ENCODE measurements at places on chromosomes 12 and 14.

GRCh38 chr14:41505491-41505890 lies 101.2 kb upstream of the LRFN5 start:
- no peak for DNase-seq
- H3K27me3 ChIP-seq, result no peaks in the 10 kb centered on the region
- H3K4me3 ChIP-seq, result no peak overlapping the region
- no peaks in the 10 kb centered on the region for H3K36me3 ChIP-seq
- no peak overlapping the region for H3K27ac ChIP-seq

GRCh38 chr14:88005050-88005481 lies at the start of gene GPR65:
Gene GPR65, plus strand, starts transcription at chr14:88005135. Its CDS starts 5,713 bp downstream, at chr14:88010848.
- DNase-seq, result no peak
- H3K4me1 ChIP-seq, result no peaks in the 10 kb centered on the region
- H3K27ac ChIP-seq, result peak within 1 kb of the TSS; percentile 38
- no peaks in the 10 kb centered on the region for H3K27me3 ChIP-seq
- no peaks in the 10 kb centered on the region for H3K36me3 ChIP-seq
- H3K4me3 ChIP-seq, result peak within 1 kb of the TSS; percentile 23

GRCh38 chr12:52254180-52254964 lies 20.1 kb upstream of the KRT86 start:
- H3K27ac ChIP-seq, result no peak overlapping the region
- H3K27me3 ChIP-seq, result peaks cover 16% of the 10 kb centered on the region

DNA sequence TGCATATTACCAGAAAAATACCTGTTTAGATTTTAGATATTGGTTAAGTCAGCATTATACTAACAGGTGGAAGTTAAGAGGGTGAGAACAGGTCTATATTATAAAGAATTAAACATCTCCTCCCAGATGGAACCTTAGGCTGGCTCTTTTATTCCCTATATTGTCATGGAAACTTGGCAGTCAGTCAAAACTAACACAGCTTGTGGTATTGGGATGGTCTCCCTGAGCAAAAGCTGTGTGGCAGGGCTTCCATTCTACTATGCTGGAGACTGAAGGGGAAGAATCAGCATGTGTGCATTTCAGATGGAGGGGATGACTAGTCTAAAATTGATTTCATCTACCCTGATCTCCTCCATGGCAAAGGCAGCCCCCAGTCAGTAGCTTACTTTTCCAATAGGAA lies 66.7 kb downstream of the SMOC1 start:
- H3K36me3 ChIP-seq, result peaks cover 4% of the 10 kb centered on the region
- DNase-seq, result no peak
- no peak overlapping the region for H3K27ac ChIP-seq

- no peak overlapping the region for H3K4me3 ChIP-seq
- no peak overlapping the region for H3K27ac ChIP-seq
- H3K27me3 ChIP-seq, result no peaks in the 10 kb centered on the region
- H3K4me1 ChIP-seq, result no peaks in the 10 kb centered on the region
- no peak for DNase-seq
- H3K36me3 ChIP-seq, result no peaks in the 10 kb centered on the region
Observed at GRCh38 chr14:57709909-57710308, 156.0 kb downstream of the SLC35F4 start.

DNA sequence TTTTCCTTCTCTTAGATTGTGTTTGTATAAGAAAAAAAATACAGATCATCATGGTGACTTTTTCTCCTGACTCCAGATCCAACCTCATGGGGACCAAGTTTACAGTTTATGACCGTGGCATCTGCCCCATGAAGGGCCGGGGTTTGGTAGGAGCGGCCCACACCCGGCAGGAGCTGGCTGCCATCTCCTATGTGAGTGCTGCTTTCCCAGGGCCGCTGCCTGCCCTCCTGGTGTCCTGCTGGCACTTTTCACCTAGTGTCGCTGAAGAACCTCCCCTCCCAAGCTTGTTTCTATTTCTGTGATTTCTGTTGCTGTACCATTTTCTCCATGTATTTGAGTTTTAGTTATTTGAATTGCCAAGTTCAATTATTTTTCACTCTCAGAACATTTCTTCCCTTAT lies 24.8 kb upstream of the TEAD4 start:
- no peak overlapping the region for H3K4me3 ChIP-seq
- no peaks in the 10 kb centered on the region for H3K27me3 ChIP-seq
- H3K36me3 ChIP-seq, result peaks cover 9% of the 10 kb centered on the region
- no peak overlapping the region for H3K27ac ChIP-seq
- H3K4me1 ChIP-seq, result no peaks in the 10 kb centered on the region

- H3K4me1 ChIP-seq, result no peaks in the 10 kb centered on the region
- H3K27ac ChIP-seq, result no peak overlapping the region
- DNase-seq, result no peak
- no peaks in the 10 kb centered on the region for H3K27me3 ChIP-seq
Observed at GRCh38 chr14:54931101-54931500, 28.5 kb upstream of the GCH1 start.

- no peak overlapping the region for H3K4me3 ChIP-seq
- no peaks in the 10 kb centered on the region for H3K36me3 ChIP-seq
- no peak overlapping the region for H3K27ac ChIP-seq
- H3K4me1 ChIP-seq, result no peaks in the 10 kb centered on the region
Observed at GRCh38 chr12:108120863-108121165, 8.3 kb upstream of the WSCD2 start.

DNA sequence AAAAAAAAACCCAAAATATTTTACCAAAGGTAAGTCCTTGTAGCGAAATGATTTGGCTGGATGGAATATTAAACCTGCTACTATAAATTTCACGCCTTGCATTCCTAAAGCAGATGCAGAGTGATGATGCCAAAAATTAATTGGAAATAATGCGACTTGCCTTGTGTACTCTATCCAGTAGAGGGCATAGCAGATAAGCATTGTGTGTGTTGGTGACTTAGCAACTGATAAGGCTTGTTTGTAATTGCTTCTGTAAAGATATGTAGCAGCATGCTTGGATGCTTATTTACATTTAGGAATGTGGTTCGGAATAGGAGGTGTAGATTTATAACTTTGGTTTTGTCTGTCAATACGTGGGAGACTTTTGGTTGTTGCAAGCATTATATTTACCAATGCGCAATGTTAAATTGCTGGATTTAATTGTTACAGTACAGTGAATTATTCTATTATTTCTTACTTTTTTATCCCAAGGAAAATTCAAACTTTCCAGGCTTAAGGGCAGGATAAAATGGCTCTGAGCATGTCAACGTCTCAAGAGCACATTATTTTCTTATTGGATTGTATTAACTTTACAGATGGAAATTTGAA lies 80.5 kb downstream of the TMEM260 start:
- no peak for DNase-seq
- H3K4me3 ChIP-seq, result no peak overlapping the region
- no peaks in the 10 kb centered on the region for H3K36me3 ChIP-seq
- no peaks in the 10 kb centered on the region for H3K27me3 ChIP-seq
- H3K4me1 ChIP-seq, result peaks cover 11% of the 10 kb centered on the region

GRCh38 chr12:31742891-31743290 lies 14.1 kb upstream of the AMN1 start:
- H3K27me3 ChIP-seq, result no peaks in the 10 kb centered on the region
- no peak overlapping the region for H3K27ac ChIP-seq
- no peak for DNase-seq
- H3K4me1 ChIP-seq, result peaks cover 3% of the 10 kb centered on the region
- H3K36me3 ChIP-seq, result no peaks in the 10 kb centered on the region

DNA sequence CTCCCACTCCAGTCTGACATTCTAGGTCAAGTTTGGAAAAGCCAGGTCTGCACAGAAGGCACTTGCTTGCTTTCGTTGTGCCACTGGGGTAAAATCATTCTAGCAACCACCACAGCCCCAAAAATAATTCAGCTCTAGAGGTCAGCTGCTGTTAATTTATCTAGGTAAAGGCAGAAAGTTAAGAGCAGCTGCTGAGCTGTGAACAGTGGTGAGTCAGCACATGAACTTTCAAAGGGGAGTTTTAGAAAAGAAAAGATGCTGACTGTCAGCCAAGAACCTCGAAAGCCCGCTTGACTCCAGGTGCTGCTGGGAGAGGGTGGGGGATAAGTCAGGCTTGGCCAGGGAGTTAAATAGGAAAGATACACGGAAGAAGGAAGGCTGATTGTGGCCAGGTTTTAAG lies 12.7 kb downstream of the CCDC197 start:
- no peak for DNase-seq
- H3K4me1 ChIP-seq, result no peaks in the 10 kb centered on the region
- no peak overlapping the region for H3K4me3 ChIP-seq
- H3K27me3 ChIP-seq, result no peaks in the 10 kb centered on the region

GRCh38 chr12:59010941-59011340 lies 90.6 kb upstream of the LRIG3 start:
- H3K27me3 ChIP-seq, result no peaks in the 10 kb centered on the region
- no peaks in the 10 kb centered on the region for H3K36me3 ChIP-seq
- H3K4me1 ChIP-seq, result no peaks in the 10 kb centered on the region
- no peak for DNase-seq
- no peak overlapping the region for H3K27ac ChIP-seq

DNA sequence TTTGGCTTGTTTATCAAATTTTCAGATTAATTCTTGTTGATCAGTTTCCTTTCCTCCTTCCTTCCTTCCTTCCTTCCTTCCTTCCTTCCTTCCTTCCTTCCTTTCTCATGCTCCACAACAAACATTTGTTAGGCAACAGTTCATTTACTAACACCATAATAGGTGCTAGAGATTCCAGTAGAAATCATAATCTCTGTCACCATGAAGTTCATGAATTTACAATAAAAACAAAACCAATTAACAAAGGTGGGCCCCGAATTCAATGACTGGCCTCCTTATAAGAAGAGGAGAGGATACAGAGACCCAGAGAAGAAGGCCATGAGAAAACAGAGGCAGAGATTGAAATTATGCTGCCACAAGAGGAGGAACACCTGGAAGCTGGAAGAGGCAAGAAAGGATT lies 266.9 kb upstream of the GARIN6 start:
- no peak for DNase-seq
- H3K4me1 ChIP-seq, result no peaks in the 10 kb centered on the region
- H3K27me3 ChIP-seq, result no peaks in the 10 kb centered on the region
- no peak overlapping the region for H3K4me3 ChIP-seq
- no peaks in the 10 kb centered on the region for H3K36me3 ChIP-seq

DNA sequence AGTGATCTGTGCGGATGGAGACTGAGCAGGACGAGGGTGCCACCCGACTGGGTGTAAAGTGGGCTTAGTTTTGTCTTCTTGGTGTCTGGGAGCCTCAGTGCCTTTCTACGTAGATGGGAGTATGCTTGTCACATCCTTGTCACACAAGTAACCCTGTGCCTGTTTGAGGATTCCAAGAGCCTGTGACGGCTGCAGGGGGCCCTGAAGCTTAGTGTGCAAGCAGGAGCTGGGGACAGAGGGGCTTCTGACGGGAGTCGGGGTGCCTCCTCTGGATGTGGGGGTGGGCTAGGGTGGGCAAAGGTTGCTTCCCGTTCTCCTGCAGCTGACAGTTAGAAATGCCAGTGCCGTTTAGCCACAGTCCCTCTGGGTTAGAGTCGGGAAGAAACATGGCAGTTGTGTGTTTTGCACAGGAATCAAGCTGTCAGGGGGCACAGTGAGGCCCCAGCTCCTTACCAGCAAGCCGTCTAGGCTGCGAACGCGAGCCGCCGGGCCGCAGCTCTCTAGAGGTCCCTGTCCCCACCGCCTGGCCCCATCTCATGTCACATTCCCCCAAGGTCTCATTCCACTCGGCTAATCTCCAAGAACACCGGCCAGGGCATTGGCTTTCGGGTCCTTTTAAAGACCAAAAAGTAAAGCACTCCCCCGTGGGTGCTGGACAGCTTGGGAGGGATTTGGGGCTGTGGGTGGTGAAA lies 7.0 kb downstream of the RTL1 start:
- no peak overlapping the region for H3K4me3 ChIP-seq
- no peaks in the 10 kb centered on the region for H3K27me3 ChIP-seq
- H3K36me3 ChIP-seq, result no peaks in the 10 kb centered on the region
- DNase-seq, result peak; percentile 21

DNA sequence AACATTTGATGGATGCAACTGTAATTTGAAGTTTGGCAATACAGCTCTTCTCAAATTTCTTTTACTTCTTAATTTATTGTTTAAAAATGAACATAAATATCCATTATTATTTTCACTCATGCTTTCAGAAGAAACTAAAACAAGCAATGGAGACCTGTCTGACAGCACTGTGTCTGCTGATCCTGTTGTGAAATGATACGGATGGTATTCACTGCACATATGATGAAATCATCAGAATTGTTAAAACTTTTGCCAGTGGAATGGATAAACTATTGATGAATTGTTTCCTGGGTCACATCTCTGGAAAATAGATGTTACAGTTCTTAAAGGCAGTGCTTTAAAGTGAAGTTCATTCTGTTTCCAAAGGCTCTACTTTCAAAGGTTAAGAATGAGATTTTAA lies 59.2 kb downstream of the WASHC4 start:
- no peaks in the 10 kb centered on the region for H3K27me3 ChIP-seq
- no peak for DNase-seq
- peaks cover 45% of the 10 kb centered on the region for H3K36me3 ChIP-seq
- no peaks in the 10 kb centered on the region for H3K4me1 ChIP-seq

GRCh38 chr12:1305791-1306500 lies 288.4 kb downstream of the FBXL14 start:
- no peak overlapping the region for H3K4me3 ChIP-seq
- H3K27ac ChIP-seq, result no peak overlapping the region
- peaks cover 3% of the 10 kb centered on the region for H3K36me3 ChIP-seq
- DNase-seq, result no peak

DNA sequence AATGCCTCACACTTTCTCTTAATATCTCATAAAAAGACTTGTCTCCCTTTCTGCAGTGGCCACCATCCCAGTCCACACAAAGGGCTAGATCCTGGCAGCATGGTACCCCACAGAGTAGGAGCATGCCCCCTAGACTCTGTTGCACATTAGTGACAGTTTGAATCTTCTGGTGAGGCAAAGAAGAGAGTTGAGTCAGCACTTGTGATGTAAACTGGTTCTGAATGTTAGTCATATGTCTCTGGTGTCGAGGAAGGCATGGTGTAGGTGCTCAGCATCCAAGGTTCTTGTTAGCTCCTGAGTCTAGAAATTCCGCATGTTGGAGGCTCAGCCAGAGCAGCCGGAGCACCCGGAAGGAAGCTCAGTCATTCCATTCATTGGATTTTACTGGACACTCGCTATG lies 9.8 kb downstream of the TTC9 start:
- DNase-seq, result no peak
- H3K36me3 ChIP-seq, result no peaks in the 10 kb centered on the region

- no peak overlapping the region for H3K27ac ChIP-seq
- H3K4me3 ChIP-seq, result no peak overlapping the region
- no peaks in the 10 kb centered on the region for H3K27me3 ChIP-seq
- H3K4me1 ChIP-seq, result no peaks in the 10 kb centered on the region
- DNase-seq, result no peak
Observed at GRCh38 chr14:63237791-63238190, 33.5 kb downstream of the RHOJ start.

DNA sequence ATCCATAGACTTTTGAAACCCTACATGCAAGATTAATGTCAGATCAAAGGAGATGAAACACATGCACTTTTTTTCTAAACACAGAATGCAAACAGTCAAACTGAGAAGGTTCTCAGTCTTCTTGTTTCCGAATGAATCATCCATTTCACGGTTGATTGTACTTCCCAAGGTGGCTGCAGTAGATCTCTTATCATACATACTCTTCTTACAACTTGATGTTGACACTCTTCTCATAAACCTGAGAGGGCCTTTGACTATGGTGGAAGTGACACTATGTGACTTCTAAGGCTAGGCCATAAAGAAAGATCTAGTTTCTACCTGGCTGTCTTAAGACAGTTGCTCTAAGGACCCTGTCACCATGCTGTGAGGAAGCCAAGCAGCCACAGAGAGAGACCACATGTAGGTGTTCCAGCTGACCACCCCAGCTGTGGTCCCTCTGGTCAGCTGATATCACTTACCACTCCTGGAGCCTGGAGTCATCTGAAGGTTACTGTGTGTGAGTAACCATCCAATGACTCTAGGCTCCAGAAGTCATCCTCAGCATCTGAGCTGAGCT lies 67.2 kb upstream of the HMGA2 start:
- no peak overlapping the region for H3K27ac ChIP-seq
- no peaks in the 10 kb centered on the region for H3K4me1 ChIP-seq
- no peak for DNase-seq
- no peak overlapping the region for H3K4me3 ChIP-seq
- H3K36me3 ChIP-seq, result no peaks in the 10 kb centered on the region
